ENCODE measurements at places on chromosomes 6 and 20.
A peak's percentile ranks its signal among the peaks of the same experiment; 100 is the strongest.

DNA sequence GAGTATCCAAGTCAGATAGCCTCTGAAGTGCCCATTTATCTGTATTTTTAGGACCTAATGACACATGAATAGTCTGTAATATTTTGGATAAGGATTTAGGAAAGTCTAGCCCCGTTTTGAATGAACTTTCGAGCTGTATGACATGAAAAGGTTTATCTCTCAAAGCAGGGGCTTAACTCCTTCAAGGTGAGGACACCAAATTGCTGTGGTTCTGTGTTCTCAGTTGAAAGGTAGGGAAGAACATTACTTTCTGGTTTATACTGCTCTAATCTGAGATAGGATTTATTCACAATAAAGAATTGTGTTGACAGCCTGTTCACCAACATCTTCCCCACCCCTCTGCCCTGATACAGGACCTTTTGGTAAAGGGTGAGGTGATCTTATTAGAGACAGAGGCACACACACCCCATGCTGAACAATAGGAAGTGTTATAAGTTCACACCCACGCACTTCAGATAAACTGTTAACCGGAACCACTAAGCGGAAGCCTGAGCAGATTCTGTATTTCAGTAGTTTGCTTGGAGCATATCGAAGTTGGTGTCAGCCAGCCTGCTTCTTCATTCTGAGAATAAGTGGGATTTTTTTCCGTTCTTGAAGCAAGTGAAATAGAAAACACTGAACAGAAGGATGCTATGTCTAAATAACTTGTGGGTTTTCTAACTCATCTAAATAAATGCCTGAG, 223.3 kb downstream of the TMEM242 start:
- no peak for DNase-seq

- DNase-seq = no peak
These were observed 1323.1 kb upstream of the CITED2 start for GRCh38 chr6:140697585-140697984.

- DNase-seq = no peak
These were observed 63.3 kb downstream of the SASH1 start for GRCh38 chr6:148405894-148406293.

GRCh38 chr6:170209354-170210025, 81.4 kb downstream of the DLL1 start:
- DNase-seq = no peak

DNA sequence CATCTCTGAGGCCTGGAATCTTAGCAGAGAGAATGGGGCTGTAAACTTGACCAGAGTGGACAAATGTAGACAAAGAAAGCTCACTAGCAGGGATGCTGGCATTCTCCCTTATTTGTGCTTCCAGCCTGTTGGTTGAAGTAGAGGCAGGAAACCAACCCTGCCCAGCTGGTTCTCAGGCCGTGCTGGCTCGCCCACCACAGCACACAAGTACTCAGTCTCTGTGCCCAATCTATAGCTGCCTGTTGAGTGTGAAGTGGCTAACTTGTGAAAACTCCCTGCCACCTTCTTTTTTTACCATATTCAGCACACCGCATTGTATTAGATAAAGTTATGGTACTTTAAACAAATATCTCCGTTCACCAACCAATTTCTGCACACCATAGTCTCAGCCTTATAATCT, 37.3 kb downstream of the HDDC2 start:
- no peak for DNase-seq

- peak; percentile 70 for DNase-seq
These were observed 20.4 kb downstream of the WFDC3 start for GRCh38 chr20:45771182-45771759.

DNA sequence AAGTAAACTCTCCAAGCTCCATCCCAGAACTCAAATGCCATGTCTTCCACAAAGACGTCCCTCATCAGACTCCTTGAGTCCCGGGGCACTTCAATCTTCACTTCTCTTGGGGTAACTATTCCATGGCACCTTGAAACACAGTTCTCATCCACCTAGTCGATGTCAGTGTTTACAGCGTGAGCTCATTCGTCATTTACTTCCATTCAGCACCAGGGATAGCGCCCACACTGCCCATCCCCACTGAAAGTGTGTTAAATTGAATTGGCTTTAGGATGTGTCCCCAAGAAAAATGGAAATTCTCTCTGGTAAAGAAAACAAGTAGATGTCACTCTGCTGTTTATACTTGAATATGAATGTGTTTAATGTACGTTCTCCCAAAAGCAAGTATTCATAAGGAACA, 31.3 kb downstream of the KCNK15 start:
- DNase-seq = no peak

GRCh38 chr20:63262836-63263235, 8.6 kb upstream of the NKAIN4 start:
- no peak for DNase-seq

- DNase-seq = no peak
These were observed 252.9 kb upstream of the RUNX2 start for GRCh38 chr6:45075246-45075645.

GRCh38 chr20:49901588-49901987, 13.7 kb downstream of the SPATA2 start:
- DNase-seq = no peak

GRCh38 chr6:40308533-40309306, 278.4 kb downstream of the LRFN2 start:
- peak; percentile 68 for DNase-seq

GRCh38 chr6:17892097-17892686, 95.2 kb downstream of the KIF13A start:
- no peak for DNase-seq

DNA sequence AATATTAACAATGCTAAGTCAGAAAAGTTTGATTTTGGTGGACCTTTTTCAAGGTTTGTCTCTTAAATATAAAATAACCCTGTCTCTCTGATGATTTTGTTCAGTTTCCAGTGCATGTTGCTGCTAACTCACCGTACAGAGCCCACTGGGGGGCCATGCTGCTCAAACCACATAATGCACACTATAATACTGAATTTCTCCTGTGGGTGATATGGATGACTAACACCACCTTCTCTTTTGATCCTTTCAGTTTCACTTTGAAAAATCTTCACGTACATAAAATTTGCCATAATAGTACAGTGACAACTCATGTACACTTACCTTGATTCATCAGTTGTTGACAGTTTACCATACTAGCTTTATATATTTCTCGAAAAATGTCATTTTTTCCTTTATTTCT, 506.6 kb upstream of the MAN1A1 start:
- DNase-seq = no peak

DNA sequence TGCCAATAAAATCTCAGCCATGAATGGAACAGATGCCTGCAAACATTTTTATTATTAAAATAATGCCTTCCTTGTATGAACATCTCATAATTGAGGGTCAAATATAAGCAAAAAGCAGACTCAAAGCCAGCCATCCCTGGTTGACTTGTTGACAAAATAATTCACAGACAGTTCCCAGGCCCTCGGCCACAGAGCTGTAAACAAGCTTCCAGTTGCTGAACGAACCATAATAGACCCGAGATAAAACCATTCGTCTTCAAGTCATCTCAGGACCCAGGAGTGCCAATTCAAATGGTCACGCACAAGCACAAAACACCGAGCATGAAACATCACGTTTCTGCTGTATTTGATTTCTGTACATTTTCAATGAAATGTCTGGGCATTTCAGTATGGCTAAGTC, 113.3 kb upstream of the CDYL start:
- DNase-seq = no peak
